A172 (cell line): ENCODE measurements at places on chromosomes 13 and 19.

DNA sequence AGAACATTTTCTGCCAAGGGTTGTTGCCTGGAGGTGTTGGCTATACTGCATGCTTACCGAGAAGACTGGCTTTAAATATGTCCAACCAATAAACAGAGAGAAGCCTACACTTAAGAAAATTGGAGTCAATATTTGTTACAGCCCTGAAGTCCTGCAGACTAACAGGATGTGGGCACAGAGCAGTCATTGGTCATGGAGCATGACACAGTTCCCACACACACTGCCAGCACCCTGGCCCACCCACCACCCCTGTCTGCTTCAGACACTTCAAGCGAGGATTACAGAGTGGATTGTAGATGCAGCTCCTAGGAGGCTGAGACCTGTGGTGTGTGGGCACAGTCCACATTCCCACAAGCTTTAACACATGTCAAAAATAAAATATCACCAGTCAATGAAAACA lies 21.0 kb upstream of the SERP2 start:
- DNase-seq = no peak

DNA sequence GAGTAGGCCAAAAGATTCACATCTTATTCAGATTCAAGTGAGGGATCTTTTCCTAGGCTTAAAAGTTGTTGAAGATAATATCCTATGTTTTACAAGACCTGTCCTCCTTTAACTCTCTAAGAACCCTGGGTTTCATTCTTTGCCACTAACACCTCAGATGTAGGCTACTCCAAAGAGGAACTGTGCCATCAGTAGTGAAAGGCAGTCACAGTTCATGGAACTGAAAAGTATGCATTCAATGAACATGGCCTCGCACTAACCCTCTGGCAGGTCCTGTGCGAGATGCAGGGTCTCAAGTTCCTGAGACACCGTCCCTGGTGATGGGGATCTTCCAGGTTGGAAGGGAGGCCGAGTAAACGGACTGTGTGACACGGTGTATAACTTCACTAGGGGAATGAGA lies 4.3 kb downstream of the LGALS14 start:
- no peak for DNase-seq

- DNase-seq = peak; percentile 11
Measured at GRCh38 chr13:45120967-45121831, 889 bp downstream of the GTF2F2 start.

DNA sequence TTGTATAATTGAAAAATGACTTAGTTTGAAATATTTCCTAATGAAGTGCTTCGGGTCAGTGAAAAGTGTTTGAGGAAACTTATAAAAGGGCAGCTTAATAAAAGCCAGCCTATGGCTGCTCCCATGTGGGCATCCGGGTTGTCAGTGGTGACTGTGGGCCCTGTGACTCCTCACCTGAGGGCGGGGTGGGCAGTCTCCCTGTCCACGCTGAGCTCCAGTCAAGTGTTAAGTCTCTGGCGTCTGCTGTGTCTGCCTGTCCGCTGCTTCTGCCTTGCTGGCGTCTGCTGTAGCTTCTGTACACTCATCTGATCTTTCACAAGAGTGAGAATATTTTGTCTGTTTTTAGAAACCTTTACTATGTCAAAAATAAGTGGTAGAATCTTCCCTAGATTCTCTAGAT lies 7.1 kb downstream of the LAMP1 start:
- DNase-seq = no peak

- DNase-seq = no peak
Measured at GRCh38 chr13:37338726-37339385, 233.4 kb upstream of the CSNK1A1L start.

DNA sequence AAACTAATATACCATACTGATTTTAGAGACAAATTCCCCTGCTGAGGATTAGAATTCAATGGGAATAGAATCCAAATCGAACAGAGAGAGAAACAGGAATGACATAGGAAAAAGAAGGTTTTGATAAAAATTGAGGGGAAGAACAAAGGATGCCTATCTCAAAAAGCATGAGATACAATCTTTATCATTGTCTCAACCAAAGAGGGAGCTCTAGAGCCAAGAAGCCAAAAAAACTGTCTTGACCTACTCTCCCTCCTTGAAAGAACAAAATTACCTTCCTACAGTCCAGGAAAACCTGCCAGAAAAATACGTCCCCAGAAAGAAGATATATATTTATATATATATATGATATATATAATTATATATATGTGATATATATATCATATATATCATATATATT lies 39.2 kb upstream of the MIR17HG start:
- no peak for DNase-seq

GRCh38 chr13:20489185-20489820 lies 36.4 kb downstream of the CRYL1 start:
- DNase-seq = no peak

DNA sequence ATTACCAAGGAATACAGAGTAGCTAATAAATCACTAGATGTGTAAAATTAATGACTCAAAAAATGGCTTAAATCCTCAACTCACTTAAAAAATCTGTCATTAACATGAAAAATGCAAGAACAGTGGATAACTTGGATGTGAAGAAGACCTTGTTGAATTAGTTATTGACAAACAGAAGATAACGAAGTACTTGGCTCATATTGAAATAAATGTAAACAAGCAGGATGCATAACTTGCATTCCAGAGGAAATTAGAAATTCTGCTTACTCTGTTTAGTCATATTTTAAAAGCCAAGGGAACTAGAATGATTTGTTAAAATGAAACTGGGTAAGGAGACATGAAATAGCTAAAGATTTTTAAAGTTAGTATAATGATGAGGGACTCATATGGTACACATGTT lies 1812.2 kb downstream of the PCDH9 start:
- DNase-seq = peak; percentile 10

GRCh38 chr19:29785955-29786589 lies 25.7 kb upstream of the CCNE1 start:
- peak; percentile 30 for DNase-seq

DNA sequence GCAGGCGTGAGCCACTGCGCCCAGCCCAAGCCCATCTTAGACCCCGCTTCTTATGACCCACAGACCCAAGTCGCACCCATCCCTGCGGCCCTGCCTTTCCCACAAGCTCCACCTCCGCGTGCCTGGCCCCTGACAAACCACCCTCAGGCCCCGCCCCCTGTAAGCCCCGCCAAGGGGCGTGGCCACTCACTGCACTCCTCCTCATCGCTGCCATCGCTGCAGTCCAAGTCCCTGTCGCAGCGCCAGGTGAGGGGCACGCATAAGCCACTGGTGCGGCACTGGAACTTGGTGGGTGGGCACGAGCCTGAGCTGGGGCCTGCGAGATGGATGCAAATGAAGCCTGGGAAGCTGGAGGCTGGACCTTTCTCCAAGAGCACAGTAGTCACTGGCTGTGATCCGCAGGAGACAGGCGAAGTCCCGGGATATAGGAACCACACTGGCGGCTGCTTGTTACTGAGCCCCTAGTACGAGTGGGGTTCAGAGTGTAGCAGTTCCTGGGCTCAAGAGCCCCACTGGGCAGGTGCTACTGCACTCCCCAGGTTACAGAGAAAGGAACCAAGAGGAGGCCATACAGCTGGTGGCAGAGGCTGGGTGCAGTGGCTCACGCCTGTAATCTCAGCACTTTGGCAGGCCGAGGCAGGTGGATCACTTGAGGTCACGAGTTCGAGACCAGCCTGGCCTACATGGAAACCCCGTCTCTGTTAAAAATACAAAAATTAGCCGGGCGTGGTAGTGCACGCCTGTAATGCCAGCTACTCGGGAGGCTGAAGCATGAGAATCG lies 3.1 kb downstream of the CD320 start:
- DNase-seq = no peak

- no peak for DNase-seq
Measured at GRCh38 chr19:35056513-35057063, 15.1 kb downstream of the HPN start.

DNA sequence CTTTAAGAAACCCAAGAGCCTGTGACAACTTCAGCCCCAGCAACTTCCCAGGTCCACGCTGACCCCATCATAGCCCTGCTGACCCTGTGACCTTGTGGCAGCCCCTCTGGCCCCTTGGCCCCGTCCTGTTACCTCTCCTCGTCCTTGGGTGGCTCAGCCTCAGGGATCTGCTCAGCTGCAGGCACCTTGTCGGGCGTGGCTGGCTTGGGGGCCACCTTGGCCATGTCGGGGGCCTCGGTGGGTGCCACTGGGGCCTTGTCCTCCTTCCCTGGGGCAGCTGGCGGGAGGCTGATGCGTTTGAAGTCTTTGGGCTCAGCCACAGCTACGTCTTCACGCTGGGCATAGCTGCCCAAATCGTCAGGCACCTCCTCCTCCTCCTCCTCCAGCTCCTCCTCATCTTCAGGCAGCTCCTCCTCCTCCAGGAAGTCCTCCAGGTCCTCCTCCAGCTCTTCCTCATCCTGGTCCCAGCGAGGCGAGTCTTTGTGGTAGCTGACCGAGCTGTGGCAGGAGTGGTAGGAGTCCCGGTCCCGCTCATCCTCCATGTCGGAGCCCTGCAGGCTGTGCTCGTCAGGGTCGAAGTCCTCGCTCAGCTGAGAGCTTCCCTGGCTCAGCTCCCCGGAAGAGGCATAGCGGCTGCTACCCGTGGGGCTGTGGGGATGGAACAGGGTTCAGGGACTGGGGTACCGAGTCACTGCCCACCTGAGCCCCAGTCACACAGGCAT lies 32.2 kb downstream of the UNC13A start:
- no peak for DNase-seq

- DNase-seq = no peak
Measured at GRCh38 chr13:28463481-28463880, 31.4 kb downstream of the FLT1 start.

DNA sequence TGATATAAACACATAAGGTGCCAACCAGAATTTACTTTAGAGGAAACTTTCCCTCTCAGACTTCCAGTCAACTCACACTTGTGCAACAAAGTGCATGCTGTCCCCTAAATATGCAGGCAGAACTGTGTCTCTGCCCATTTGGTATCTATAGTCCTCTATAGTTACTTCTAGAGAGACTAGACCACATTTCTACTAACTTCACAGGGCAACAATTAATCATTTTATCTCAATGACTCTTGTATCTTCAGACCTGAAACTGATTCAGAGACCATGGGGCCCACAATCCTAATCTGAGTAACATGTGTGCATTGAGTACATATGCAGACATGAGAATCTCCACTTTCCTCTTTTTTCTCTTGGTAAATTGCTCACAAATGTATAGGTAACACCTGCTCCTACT lies 158.1 kb downstream of the ZNF486 start:
- no peak for DNase-seq

- DNase-seq = no peak
Measured at GRCh38 chr13:34591129-34591528, 350.9 kb upstream of the NBEA start.

- no peak for DNase-seq
Measured at GRCh38 chr13:84497613-84498012, 615.3 kb upstream of the SLITRK1 start.

DNA sequence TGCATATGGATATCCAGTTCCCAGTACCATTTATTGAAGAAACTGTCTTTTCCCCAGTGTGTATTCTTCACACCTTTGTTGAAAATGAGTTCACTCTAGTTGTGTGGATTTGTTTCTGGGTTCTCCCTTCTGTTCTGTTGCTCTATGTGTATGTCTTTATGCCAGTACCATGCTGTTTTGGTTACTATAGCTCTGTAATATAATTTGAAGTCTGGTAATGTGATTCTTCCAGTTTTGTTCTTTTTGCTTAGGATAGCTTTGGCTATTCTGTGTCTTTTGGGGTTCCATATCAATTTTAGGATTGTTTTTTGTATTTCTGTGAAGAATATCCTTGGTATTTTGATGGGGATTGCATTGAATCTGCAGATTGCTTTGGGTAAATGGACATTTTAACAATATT lies 35.2 kb downstream of the ZNF136 start:
- DNase-seq = no peak

GRCh38 chr13:80214050-80214449 lies 126.9 kb downstream of the SPRY2 start:
- DNase-seq = no peak

GRCh38 chr13:92126399-92126798 lies 728.0 kb downstream of the GPC5 start:
- DNase-seq = no peak

- DNase-seq = no peak
Measured at GRCh38 chr13:21104199-21105019, 43.0 kb upstream of the LATS2 start.

DNA sequence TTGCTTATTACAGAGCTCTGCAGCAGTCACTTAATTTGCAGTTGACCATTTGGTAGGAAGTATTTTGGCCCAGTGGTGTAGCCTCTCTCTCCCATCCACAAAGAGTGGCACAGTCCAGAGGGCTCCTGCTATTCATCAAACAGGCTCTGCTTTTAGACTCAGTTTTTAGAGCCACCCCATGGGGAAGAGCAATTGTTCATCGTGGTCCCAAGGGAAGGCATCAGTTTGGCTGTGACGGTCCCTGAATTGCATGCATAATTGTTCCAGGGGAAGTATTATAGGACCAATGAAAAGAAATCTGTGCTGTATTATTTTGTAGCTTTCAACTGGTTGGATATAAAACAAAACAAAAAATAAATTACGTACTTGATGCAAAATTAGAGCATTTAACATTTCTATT lies 799.0 kb downstream of the DACH1 start:
- DNase-seq = no peak

DNA sequence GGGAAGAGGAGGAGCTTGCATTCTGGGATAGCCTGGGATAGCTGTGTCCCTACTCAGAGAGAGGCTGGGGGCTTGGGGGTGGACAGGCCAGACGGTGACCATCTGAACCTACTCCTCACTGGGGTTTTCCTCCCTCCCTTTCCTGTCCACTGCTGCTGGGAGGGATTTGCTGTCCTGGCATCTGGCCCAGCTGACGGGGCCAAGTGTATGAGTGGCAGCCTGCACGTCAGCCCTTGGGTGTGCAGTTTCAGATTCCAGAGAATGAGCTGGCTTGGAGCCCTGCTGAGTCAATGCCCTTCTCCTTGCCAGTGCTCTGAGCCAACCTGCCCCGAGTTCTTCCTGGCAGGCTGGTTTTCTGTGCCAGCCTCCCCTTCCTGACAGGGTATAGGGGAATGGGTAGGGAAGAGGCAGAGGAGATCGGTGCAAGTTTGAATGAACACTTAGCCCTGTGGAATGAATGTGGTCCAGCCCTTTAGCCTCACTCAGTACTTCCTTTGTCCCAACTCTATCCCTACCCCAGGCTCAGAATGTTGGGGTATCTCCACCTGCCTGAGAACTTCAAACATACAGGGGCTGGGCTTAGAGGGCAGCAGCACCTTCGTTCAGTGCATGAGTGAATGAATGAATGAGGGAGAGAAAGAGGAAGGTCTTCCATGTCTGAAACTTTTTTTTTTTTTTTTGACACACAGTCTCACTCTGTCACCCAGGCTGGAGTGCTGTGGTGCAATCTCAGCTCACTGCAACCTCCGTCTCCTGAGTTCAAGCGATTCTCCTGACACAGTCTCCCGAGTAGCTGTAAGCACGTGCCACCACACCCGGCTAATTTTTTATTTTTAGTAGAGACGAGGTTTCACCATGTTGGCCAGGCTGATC lies 1.8 kb upstream of the ANGPTL4 start:
- DNase-seq = peak; percentile 100

- DNase-seq = no peak
Measured at GRCh38 chr13:46479283-46479682, 73.7 kb upstream of the LRCH1 start.

- DNase-seq = no peak
Measured at GRCh38 chr19:53521373-53522202, 16.4 kb upstream of the ZNF331 start.
